ENCODE measurements at places on chromosomes 4 and X.

- DNase-seq = no peak
Measured at GRCh38 chr4:74166135-74166534, 8.2 kb downstream of the MTHFD2L start.

GRCh38 chr4:3522326-3522640 is 9.9 kb downstream of the LRPAP1 start:
- no peak for DNase-seq

- DNase-seq = no peak
Measured at GRCh38 chrX:74383611-74384010, 37.7 kb upstream of the SLC16A2 start.

DNA sequence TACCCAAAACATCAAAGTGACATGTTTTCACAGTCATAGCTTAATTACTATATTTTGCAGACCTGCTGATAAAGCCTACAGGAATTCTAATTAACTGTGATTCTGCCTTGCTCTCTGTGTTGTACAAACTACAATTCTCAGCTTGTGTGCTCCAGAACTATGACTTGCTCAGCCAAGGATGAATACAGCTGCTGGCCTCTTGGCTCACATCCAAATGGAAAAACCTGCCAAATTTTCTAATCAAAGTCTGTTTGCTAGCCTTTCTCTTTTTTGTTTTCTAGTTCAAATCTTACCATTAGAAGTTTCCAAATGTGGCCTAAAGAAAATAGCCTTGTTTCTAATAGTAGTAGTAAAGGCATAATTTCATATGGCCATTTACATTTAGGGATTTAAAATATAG is 1176.8 kb downstream of the FAM133A start:
- DNase-seq = no peak

DNA sequence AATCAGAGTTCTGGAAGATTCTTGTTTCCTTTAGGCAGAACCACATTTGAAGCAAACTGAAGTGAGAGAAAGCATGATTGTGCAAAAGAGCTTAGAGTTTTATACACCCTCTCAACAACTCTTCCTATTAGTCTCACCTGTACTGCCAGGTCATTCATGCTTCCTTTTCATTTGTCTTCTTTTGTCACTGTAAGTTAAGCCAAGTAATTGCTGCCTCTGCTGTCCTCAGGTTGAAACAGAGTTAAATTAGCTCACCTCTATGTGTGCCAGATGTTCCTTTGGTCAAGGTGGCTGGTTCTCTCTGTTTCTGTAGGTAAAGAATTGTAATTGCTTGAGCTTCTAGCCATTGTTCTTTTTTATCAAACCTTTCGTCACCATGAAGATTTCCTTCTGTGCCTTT is 41.1 kb upstream of the HPGD start:
- no peak for DNase-seq

- no peak for DNase-seq
Measured at GRCh38 chrX:40174001-40174853, 76.5 kb upstream of the BCOR start.

DNA sequence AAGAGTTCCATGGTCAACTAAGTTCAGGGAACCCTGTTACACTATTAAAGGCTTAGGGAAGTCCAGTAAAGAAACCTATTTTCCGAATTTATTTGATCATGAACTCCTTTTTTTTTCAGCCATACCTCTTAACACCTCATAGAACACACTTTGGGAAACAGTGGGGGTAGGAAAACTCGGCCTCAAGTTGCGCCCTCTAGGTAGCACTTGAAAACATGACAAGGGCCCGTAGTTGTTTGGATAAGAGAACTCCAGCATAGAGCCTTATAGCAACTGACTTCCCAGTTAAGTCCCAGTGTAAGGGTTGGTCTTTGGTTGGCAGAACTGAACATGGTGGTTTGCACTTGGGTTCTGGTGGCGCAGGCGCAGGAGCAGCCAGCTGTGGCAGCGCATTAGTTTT is 14.4 kb downstream of the OGT start:
- no peak for DNase-seq

GRCh38 chrX:101460669-101461068 is 24.6 kb upstream of the ARMCX4 start:
- DNase-seq = no peak

GRCh38 chr4:2320746-2321145 is 58.8 kb upstream of the MXD4 start:
- DNase-seq = no peak

- no peak for DNase-seq
Measured at GRCh38 chr4:80309294-80310004, 26.1 kb upstream of the CFAP299 start.

- DNase-seq = no peak
Measured at GRCh38 chrX:153966283-153966688, 5.3 kb downstream of the HCFC1 start.

GRCh38 chr4:173879509-173879908 is 349.5 kb upstream of the HAND2 start:
- DNase-seq = no peak

DNA sequence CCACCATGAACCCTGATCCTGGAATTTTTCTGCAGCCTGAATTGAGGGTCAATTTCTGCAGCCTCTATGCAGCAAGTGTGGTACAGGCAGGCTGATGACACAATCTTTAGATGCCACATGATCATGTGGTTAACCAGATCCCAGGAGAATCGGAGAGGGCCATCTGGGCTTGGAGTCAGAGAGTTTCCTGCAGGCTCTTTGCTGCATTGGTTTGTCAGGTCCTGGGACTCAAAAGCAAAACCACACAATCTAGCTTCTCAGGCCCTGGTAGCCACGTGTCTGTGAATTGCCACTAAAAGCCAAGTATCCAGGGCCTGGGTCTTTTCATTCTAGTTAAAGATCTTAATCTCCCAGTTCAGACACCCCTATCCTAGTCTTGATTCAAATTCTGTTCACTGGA is 464.5 kb downstream of the BCOR start:
- DNase-seq = no peak

GRCh38 chr4:70544279-70544868 is 26.0 kb downstream of the AMTN start:
- DNase-seq = no peak

DNA sequence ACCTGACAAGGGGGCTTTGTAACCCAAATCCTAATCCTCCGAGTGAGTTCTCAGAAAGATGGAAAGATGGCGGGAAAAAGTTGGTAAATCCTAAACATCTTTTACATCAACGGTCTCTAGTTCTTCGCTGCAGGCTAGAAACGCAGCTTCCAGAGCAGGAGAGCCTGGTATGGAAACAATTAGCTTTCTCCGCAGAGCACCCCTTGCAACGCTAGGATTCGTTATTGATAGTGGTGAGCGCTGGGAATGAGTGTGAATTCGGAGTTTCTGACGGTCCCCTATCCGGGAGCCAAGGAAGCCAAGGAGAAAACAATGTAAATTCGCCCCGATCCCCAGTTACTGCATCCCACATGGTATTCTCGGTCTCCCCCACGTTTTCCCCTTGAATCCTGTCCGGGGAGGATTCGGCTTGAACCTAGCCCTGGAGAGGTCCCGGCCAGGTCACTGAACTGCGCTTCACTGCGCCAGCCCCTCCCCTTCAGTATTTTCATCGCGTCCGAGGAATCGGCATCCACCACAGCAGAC is 4.7 kb upstream of the NEUROG2 start:
- no peak for DNase-seq

DNA sequence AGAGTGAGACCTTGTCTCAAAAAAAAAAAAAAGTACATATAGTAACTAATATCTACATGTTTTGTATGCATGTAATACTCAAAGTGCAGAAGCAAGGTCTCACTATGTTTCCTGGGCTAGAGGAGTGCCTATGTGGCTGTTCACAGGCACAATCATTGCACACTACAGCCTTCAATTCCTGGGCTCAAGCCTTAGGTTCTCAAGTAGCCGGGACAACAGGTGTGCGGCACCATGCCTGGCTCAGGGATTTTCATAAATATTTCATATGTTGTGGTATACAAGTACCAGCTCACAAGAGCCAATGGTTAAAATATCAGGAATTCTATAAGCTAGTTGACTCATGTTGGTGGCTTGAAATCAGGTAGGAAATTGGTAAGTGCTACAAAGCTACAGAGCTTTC is 94.8 kb downstream of the LARP7 start:
- no peak for DNase-seq

- no peak for DNase-seq
Measured at GRCh38 chrX:261919-262352, 19.2 kb upstream of the PLCXD1 start.

GRCh38 chrX:69618803-69619202 is 2.9 kb downstream of the EDA start:
- no peak for DNase-seq

GRCh38 chrX:3295731-3296130 is 50.7 kb downstream of the MXRA5 start:
- no peak for DNase-seq

DNA sequence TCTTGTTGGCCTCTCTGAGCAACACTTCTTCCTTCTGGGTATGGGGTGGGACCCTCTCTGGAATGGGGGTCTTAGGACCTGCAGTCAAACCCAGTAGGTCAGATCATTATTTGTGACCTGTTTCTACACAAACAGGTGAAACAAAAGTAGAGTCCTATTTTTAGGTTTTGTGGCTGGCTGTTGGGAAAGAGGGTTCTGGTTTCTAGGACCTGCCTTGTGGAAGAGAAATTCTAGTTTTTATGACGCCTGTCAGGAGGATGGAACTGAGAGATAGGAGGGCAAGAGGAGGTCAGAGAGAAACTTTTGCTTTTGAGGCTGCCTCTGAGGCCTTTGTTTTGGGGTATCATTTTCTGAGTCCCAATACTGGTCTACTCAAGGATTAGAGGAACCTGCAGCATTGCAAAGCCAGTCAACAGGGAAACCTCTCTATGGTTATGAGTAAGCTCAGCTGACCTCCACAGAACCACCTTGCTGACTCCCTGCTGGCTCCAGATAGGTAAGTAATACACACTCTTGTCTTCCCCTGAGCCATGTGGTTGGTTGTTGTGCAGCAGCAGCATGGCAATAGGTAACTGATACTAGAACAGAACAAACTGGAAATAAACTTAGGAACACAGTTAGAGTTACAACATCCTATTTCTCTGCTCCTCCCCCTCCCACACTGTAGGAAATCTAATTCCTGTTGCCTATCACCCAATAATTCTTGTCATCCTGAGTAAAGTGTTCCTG is 114.7 kb upstream of the VCX3B start:
- no peak for DNase-seq

GRCh38 chrX:129654652-129655546 is at the start of gene APLN:
APLN (minus strand) TSS chrX:129654956; CDS start chrX:129654630, 326 bp downstream.
- no peak for DNase-seq

GRCh38 chr4:149741186-149741831 is 74.3 kb downstream of the IQCM start:
- no peak for DNase-seq

DNA sequence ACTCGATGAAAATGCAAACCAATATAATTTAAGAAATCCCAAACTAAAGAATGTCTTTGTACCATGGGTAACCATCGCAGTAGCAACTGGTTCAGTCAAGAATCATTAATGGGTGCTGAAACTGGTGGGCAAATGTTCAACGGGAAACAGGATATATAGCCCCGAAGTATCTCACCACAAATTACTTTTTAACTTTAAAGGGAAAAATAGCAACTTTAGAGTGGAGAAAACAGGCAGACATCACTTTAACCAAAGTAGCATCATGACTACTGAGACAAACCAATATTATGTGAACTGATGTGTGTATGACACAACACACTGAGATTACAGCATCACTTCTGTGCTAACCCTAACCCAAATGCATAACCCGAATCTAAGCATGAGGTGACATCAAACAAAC is 33.8 kb upstream of the SLAIN2 start:
- no peak for DNase-seq

DNA sequence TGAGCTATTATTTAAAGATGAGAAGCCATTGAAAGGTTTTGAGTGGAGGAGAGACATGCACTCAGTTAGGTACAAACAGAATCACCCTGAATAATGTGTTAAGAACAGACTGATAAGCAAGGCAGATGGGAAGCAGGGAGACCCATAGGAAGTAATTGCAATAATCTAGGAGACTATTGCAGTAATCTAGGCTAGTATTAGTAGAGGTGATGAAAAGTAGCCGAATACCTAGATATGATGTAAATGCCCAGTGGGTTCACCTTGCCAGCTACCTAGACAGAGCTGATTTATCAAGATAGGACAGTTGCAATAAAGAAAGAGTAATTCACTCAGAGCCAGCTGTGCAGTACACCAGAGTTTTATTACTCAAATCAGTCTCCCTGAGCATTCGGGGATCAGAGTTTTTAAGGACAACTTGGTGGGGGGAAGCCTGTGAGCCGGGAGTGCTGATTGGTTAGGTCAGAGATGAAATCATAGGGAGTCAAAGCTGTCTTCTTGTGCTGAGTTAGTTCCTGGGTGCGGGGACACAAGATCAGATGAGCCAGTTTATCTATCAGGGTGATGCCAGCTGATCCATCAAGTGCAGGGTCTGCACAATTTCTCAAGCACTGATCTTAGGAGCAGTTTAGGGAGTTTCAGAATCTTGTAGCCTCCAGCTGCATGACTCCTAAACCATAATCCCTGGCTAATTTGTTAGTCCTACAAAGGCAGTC is 427.5 kb downstream of the RPA4 start:
- no peak for DNase-seq

DNA sequence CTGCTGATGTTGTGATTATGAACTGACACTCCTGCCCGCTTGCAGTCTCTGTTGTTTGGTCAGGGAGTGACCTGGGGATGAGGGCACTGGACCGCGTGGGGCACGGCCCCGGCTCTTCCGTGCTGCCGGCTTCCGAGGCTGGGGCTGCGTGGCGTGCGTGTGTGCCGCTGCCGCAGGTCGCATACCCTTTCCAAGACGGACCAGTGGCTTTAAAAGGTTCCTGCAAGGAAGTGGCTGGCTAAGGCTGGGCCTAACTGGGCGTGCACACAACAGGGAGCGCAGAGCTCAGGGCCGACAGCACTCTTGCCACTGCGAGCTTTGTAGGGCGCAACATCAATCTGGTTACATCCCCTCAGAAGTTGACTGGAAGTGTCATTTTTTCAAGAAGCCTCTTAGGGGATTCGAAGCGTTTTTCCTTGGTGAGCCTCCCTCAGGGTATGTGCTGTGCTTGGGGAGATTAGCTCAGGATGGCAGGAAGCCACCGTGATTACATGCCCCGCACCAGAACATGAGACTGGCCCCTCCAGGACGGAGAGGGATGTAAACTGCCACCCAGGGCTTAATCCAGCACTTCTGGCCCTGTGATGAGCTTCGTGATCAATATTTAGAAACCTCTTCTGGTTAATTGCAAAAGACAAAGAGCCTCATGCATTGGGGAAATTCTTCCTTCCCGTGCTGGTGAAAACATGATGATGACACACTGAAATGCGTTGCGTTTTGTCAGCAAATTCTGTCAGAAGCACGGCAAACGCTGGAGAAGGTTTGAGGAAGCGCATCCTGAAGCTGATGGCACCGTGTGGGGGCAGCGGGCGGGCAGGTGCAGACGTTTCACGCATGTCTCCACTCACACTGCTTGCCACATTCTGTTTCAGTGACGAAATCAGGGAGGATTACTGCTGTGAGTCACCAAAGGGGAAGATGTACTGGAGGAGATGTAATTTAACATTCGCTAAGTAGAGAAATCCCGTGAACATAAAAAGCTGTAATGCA is 11.1 kb downstream of the MAEA start:
- no peak for DNase-seq

DNA sequence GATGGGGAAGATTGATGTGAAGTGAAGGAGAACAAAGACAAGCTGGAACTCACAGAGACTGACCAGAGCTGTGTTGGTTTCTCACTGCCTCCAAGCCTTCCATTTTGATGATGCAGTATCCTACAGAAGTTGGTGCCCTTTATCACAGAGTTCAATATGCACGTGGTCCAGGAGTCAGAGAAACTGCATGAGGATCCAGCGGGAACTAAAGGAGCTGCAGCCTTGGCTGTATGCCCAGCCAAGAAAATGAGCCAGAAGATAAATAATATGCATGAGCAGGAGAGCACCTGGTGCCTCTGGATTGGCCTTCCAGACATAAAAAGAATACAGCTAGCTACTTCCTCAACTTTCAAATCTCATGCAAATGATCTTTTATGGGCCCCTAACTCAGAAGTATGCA is 44.3 kb upstream of the DCLK2 start:
- DNase-seq = no peak

Data from cortex of kidney (tissue), 1 donor.